ENCODE measurements at places on chromosomes 3 and 15.

DNA sequence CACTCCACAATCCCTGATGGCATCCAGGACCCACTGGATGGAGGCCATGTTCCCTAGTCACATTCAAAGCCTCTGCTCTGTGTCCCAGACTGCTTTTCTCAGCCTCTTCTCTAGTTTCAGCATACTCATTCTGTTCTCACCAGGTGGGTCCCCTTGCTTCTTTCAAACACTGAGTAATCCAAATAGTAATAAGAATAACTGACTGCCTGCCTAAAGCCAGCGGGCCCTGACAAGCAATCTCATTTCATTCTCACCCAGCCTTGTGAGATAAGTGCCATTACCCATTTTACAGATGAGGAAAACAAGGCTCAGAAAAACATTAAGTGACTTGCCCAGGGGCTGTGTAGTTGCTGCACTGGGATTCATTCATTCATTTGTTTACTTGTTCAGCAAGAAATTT lies 25.4 kb downstream of the MAPKAPK3 start:
- no peak for DNase-seq

DNA sequence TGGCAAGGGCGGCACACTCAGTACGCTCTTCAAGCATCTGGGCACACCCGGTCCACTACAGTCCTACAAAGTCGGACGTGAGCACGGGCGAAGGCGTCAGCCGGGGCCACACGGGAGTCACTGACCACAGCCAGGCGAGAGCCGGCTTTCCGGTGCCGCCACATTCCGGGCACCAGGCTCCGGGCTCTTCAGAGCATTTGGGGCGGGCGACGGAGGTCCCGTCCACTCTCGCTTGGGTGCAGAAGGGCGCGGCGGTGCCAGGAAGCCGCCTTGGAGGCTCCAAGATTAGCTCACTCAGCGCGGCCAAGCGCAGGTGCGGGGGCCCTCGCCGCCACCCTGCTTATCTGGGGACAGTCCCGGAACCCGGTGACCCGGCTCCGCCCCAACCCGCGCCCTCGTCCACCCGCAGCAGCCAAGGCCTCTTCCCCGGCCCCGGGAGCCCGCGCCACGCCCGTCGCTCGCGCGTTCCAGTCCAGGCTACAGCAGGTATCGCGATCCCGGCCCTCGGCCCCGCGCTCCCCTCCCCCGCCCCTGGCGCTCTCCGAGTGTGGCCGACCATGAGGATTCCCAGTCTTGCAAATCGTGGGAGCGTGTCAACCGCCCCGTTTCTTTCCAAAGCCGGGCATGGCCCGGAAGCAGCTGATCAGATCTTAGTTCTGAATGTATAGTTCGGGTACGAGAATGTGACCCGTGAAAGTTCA lies at the start of gene ADPRH:
ADPRH (plus strand) TSS at position 127 of the 701 bp plus-strand sequence. CDS start 2,678 bp downstream, outside the sequence.
- peak; percentile 87 for DNase-seq

DNA sequence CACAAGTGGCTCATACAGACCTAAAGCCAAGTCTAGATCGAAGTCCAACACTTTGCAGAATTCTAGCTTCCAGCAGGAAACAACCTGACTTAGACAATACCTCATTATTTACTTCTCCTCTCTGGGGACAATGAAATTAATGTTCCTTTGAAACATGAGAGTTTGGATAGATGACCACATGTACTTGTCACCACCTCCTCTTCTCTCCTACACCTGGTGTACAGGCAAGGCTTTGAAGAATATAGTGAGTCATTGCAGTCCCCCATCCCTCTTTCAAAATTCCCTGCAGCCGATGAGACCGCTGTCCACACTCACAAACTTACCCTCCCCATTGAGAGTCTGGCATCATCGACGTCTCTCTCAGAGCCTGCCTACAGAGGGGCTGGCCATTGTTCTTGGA lies 189.0 kb upstream of the HES1 start:
- no peak for DNase-seq

DNA sequence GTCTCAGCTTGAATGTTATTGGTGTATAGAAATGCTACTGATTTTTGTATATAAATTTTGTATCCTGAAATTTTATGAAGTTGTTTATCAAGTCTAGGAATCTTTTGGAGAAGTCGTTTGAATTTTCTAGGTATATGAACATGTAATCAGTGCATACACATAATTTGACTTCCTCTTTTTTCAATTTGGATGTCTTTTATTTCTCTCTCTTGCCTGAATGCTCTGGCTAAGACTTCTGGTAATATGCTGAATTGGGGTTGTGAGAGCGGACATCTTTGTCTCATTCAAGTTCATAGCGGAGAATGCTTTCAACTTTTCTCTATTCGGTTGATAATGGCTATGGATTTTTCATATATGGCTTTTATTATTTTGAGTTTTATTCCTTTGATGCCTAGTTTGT lies 100.9 kb upstream of the MCTP2 start:
- no peak for DNase-seq

DNA sequence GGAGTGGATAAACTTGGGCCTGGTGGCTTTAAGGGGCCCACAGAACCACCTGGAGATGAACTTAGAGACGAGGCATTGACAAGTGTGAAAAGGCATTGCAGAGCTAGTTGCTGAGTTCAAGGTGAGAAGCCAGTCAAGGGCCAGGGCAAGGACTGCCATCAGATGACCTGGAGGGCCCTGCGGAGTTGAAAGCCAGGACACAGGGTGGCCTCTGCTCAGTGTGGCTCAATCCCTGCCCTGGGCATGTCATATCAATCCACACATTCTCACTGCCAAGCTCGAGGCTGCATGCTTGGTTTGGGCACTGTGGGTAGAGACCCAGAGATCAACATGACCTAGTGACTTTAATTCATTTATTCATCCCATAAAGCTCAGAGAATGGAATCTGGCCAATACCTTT lies 9.2 kb downstream of the PAQR5 start:
- no peak for DNase-seq

GRCh38 chr15:69285834-69286233 lies 12.9 kb upstream of the PAQR5 start:
- no peak for DNase-seq

GRCh38 chr3:31945738-31946052 lies 35.4 kb downstream of the OSBPL10 start:
- no peak for DNase-seq

DNA sequence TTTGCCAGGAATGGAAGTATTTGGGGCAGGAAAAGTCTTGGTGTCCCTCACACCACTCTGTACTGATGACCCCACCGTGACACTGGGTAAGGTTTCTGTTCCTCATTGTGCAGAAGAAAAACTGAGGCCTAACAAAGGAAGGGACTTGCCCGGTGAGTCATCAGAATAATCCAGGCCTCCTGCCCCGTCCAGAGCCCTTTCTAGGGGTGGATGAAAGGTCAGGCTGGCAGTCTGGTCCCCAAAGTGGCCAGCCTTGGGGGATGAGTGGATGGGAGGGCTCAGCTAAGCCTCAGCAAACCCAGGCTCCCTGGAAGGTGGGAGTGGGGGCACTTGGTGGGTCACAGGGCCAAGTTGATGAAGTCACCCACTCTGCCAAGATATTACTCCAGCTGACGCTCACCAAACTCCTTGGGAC lies 2.3 kb upstream of the DNAH1 start:
- no peak for DNase-seq

DNA sequence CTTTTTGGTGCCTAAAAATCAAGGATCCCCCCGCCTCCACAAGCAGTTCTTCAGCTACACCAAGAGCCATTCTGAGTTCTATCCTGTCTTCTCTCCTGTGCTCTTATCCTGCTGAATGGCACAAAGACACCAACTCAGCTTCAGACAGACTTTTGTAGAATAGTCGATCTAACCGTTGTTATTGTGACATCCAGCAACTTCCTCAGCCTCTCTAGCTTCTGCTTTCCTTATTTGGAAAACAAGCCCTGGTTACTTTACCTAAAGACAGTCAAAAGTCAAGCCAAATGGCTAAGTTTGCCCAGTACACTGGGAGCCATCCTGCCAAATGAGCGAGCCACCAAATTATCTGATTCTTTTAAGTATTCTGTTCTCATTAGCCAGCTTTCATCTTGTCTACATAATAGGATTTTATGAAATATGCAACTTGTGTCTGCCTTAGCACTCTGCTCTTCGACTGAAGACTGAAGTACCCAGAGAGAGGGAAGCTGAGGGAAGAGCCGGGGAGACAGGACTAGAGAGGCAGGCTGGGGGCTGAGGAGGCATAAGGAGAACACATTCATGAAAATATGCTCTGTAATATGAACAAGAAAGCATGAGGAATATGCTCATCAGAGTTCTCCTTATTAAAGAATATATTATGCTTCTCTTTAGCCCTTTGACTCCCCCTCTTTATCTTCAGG lies 35.1 kb downstream of the LYZL4 start:
- no peak for DNase-seq

DNA sequence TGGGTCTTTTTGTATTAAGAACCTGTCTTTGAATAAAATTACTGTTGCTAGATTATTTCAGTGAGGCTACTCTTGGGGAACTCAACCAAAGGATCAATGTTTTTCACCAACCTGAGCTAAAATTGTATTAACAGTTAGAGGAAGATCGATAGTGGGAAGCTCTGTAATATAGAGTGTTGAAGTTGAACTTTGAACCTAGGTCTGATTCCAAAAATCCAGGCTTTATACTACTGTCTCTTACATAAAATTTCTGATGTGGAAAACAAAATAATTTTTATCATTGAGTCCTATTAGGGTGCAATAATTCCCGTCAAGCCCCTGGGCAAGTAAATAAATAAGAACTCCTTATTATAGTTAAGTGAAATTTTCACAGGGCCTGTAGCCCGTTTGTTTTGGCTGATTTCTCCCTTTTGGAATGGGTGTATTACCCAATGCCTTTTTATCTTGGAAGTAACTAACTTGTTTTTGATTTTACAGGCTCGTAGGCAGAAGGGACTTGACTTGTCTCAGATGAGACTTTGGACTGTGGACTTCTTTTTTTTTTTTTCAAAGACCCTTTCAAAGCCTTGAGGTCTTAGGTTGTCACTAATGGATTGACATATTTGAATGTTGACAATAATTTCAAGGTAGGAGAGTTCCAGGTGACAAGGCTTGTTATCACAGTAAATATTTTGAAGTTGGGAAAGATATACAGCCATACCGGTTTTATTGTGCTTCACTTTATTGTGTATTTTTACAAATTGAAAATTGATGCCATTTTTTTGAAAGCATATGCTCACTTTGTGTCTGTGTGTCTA lies 276.1 kb downstream of the NFKBIZ start:
- no peak for DNase-seq

DNA sequence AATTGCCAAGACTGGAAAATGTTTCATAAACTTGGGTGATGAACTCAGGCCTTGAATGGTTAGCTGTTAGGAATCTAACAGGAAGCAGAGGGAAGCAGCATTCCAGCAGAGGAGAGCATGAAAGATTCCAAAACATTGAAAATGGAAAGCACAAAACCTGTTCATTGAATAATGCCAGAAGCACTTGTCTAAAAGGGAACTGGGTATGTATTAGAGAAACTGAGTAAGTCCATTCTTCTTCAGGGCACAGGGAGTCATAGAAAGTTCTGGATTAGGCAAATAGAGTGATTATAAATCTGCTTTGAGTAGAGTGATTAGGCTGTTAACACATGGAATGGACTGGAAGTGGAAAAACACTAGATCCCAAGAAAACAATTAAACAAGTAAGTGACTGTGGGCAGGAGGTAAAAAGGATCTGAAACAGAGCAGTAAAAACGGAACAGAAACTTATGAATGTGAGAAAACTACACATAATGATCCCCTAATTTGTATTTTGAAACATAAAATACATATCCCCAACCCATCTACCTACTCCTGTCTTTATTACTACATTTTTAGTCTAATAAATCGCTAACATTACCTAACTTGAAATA lies 343.4 kb downstream of the TBC1D5 start:
- DNase-seq, result no peak

GRCh38 chr15:81363718-81364500 lies 10.1 kb downstream of the TMC3 start:
- DNase-seq, result no peak

- DNase-seq, result peak; percentile 42
Measured at GRCh38 chr15:78243491-78243941, 9.2 kb upstream of the ACSBG1 start.

GRCh38 chr3:40637906-40638305 lies 113.1 kb downstream of the ZNF621 start:
- DNase-seq, result no peak

DNA sequence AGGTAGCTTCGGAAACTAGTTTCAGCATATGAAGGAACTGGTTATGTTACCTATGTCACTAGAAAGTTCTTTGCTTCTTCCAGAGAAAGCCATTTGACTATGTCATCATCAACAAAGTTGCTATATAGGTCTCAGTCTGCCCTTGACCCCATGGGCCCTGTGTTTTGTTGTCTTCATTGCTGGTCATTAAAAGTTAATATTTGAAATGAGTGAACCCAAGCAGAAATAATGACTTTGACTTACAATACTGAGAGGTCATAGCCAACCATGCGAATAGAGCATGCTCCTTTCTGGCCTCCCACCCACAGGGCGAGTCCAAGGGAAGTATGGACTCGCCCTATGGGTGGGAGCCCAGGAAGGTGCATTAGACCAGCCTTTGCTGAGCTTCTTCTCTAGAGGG lies 40.9 kb downstream of the APH1B start:
- no peak for DNase-seq

GRCh38 chr15:40449275-40449674 lies 8.5 kb downstream of the BAHD1 start:
- DNase-seq, result no peak

DNA sequence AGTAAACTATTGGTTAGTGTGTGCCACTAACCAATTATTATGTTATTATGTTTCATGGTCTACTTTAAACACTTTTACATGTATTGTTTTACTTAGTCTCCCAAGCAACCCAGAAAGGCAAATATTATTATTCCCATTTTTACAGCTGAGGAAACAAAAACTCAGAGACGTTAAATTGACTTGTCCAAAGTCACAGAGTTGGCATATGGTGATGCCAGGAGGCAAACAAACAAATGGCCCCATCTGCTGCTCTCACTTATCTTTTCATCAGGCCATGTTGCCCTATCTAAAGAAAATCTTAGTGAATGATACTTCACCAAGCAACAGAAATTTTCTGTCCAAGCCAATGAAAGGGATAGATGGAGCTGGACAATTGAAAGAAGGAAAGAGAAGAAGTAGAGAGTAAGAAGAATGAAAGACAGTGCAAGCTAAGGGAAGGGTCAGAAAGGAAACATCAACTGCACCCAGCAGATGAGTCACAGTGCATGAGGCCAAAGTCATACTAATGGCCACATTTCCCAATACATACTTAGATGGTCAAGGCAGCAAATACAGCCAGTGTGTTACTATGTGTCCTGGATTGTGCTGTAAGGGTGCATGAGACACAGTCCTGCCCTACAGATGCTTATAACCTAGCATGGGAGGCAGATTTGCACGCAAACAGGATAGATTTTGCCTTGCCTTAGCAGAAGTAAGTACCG lies 266.9 kb downstream of the KCNMB2 start:
- no peak for DNase-seq

DNA sequence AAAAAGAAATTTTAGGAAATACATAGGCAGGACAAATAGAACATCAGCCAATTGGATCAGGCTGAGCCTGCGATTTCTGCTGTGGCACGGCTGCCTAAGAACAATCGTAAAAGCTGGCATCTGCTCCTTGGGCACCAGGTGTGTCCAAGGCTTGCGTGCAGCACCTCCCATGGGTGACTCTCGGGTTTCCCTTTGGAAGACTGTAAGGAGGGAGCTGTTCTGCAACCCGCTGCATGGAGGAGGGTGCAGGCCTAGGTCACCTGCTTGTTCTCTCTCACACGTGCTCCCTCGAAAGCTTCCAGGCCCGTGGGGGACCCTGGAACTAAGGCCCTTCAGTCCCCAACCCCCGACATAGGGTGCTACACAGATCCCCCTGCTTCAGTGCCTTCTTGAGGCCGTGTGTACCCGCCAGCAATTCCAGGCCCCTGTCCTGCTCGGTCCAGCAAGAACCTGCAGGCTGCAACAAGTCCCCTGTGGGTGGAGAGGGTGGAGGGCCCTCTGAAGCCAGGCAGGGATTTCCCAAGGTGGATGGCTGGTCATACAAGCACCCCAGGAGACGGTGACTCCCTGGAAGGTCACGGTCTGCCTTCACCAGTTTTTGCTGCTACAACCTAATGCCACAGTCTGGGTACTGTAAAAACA lies 3.4 kb downstream of the GP9 start:
- DNase-seq, result no peak
